ENCODE measurements at places on chromosomes 7 and 10.

GRCh38 chr7:94276795-94277194 is 117.9 kb upstream of the COL1A2 start:
- DNase-seq, result no peak

- no peak for DNase-seq
Observed at GRCh38 chr7:13201628-13202027, 514.2 kb downstream of the ARL4A start.

DNA sequence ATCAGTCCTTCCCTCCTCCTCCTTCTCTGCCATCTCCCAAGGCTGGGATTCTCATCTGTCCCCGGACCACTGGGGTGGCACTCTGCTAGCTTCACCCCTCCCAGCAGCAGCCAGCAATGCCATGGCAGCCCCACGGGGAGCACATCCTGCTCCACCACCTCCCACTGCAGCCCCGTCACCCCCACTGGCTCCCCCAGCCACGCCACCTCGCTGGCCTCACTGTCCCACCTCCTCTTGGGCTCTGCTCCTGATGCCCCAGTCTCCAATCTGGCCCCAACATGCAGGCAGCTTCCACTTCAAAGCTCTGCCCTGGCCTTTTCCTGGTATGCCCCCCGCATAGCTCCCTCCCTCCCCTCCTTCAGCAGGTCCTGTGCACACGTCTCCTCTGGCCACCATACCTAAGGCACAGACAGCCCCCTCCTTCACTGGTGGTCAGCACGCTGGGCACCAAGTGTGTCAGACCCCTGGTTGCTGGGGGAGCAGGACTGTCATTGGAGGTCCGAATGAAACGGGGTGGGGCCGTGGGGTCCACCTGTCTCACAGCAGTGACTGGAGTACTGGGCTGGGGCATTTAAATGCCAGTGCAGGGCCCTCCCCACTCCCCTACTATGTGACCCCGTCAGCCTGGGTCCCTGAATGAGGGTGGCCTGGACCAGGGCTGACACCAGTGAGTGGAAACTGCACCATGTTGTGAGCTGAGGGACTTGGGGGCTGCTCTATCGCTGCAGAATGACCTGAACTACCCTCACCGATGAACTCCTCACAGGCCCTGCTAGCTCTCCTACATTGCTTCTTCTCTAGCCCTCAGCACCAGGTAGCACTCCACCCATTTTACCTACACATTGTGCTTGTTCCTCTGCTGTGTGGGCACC is 38.7 kb downstream of the RASGEF1A start:
- DNase-seq, result no peak

GRCh38 chr10:123129618-123130271 is 6.0 kb upstream of the HMX3 start:
- no peak for DNase-seq

DNA sequence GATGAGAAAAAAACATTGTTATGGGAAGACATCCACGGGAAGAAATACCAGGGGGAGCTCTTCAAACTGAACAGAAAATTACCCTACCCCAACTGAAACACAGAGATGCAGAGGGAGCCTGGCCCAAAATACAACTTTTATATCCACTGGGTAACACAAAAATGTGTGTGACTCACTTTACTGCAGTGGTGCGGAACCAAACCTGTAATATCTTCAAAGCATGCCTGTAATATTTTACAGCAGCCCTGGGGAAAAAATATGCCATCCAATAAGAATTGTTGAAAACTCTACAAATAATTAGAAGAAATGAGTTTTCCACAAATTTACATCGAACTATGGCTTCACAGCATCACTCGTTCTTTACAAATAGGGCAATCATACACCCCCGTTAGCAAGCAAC is 49.8 kb upstream of the SRRM3 start:
- DNase-seq, result no peak

GRCh38 chr10:86461963-86462804 is 59.4 kb downstream of the WAPL start:
- DNase-seq, result no peak

- no peak for DNase-seq
Observed at GRCh38 chr7:94382132-94382531, 12.6 kb upstream of the COL1A2 start.

DNA sequence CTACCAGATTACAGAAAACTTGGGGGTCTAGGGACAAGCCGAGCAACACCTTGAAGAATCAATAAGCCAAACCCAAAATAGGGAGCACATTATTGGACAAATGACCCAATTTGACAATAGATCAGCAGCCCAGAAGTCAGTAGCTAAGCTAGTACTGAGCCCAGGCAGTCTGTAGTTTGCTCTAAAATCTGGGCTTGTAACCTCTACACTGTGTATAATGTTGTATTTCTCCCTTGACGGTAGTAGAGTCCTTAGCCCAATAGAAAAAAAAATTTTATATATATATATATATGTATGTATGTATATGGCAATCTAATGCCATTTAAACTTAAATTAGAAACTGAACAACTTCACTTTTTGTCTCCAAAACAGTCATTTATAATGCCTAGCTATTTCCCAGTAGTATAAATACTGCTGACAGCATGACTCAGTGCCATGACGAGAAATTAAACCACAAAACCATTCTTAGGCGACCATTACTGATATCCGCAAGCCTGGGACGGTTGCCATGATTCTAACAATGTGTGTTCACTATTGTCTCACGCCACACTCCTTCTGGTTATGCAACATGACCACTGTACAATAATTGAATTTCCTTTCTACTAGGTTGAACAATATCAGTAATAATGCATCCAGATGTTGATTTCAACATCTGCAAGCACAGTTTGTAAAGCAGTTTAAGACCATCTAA is 110.5 kb downstream of the IPMK start:
- DNase-seq, result no peak

GRCh38 chr10:12509016-12509793 is 159.9 kb downstream of the CAMK1D start:
- no peak for DNase-seq

- DNase-seq, result no peak
Observed at GRCh38 chr10:44264244-44264643, 120.7 kb downstream of the CXCL12 start.

DNA sequence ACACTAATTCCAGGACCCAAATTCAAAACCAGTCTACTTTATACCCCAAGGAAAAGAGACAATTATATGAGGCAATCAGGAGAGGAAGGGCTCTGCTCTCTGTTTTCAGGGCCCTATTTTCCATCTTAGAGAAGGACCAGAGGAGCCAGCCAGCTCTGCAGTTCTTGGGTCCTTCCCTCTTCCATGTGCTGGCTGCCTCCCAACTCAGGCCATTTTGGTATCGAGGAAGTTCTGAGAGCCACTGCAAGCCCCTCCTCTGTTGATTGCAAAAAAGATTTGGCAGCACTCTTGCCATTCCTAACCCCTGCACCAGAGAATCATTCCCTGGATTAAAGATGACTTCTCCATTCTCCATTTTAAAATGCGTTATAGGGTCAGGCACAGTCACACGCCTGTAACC is 151.2 kb downstream of the AOAH start:
- DNase-seq, result no peak

DNA sequence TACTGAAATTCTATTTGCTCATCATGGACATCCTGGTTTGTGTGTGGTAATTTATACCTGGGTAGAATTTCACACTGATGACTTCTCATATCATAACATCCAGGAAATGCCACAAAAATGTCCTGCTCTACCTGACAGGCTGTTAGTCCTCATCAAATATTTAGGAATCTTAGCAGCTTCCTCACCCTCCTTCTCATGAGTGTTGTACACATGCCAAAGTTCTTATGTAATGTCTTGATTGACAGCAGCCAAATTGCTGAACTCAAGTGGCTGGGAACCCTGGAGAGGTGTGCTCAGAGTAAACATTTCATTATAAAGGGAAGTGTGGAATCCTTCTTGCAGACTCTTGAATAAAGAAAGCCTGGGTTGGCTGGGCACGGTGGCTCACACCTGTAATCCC is 8.9 kb downstream of the EEPD1 start:
- DNase-seq, result no peak

- no peak for DNase-seq
Observed at GRCh38 chr7:134835463-134835823, 56.0 kb downstream of the CALD1 start.

- no peak for DNase-seq
Observed at GRCh38 chr7:37113661-37114355, 334.9 kb downstream of the ELMO1 start.

GRCh38 chr10:131534836-131535235 is 223.3 kb upstream of the TCERG1L start:
- no peak for DNase-seq

DNA sequence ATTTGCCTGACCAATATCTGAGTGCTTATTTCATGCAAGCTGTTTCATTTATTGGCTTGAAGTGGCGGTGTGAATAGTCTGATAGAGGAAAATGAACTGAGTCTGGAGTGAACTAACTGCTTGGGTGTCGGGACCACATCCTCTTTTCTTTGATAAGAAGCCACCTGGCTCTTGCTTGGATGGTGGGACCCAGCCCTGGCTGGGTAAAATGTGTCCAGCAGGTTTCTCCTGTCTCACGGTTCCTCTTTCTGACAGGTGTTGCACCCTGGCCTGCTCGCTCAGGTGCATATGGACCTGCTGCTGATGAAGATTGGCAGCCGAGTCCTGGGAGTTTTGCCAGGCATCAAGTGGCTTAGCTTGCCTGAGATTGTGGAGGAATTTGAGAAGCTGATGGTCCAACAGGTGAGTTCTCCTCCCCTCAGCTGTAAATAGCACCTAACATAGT is 1.6 kb downstream of the ADCK2 start:
- no peak for DNase-seq

GRCh38 chr7:45888185-45888992 is at the start of gene IGFBP1:
TSS of gene IGFBP1 (plus strand) at chr7:45888488. CDS start at chr7:45888653, 165 bp downstream.
- DNase-seq, result no peak

- no peak for DNase-seq
Observed at GRCh38 chr10:131824371-131825149, 76.2 kb upstream of the PPP2R2D start.

DNA sequence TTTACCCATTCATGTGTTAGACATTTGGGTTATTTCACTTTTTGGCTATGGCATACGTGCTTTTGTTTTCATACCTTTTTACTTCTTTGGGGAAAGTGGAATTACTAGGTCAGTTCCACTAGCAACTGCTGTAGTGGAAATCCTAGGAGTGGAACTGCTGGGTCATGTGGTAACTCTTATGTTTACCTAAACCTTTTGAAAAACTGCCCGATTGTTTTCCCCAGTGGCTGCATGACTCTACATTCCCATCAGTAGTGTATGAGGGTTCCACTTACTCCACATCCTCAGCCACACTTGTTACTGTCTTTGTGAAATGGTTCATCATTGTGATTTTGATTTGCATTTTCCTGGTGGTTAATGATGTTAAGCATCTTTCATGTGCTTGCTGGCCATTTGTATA is 82.3 kb downstream of the TAX1BP1 start:
- DNase-seq, result no peak

- DNase-seq, result no peak
Observed at GRCh38 chr10:78950656-78951587, 117.8 kb upstream of the ZMIZ1 start.

DNA sequence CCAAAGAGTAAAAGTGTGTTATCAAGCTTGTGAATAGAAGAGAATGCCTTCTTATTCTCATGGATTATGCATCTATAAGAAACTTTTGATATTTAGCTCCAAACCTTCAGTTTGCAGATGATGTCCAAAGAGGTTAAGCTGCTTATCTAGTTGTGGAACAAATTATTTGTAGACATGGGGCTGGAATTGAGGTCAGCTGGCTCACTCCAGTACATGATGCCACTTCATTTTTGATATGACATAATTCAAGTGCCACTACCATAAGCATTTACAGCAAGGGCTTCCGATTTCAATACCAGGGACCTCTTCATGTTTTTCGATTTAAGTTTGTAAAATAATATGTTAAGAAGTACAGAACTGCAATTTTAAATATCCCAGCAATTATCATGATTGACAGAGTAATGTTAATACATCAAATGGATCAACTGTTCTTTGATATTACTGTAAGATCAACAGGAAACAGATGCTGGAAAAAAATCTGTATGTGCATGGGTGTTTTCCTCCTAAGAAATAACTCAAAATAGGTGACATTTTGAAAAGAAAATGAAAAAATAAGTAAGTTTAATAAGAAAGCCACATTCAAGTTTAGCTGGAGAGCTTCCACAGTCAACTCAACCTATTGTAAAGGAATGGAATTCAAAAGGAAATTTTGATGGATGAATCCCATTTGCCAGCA is 12.7 kb downstream of the FAM3C start:
- no peak for DNase-seq

DNA sequence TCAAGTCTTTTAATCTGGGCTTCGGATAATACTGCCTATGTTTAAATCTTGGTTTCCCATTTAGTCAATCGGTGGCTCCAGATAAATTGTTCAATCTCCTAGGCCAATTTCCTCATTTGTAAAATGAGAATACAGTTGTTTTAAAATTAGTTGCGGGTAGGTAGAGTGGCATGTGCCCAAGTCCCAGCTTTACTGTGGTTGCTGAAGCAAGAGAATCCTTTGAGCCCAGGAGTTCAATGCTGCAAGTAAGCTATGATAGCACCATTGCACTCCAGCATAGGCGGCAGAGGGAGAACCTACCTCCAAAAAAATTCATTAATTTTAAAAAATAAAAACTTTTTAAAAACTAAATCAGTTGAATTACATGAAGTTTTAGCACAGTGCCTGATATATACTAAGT is 7.3 kb downstream of the RNF216 start:
- no peak for DNase-seq

- no peak for DNase-seq
Observed at GRCh38 chr10:50387732-50388073, 136.4 kb upstream of the ASAH2 start.

GRCh38 chr10:116296291-116296721 is 23.3 kb upstream of the GFRA1 start:
- no peak for DNase-seq

GRCh38 chr7:98722402-98722801 is 105.3 kb downstream of the NPTX2 start:
- DNase-seq, result no peak

Measured in D721Med (cell line).